CD4-positive, alpha-beta memory T cell (primary cell): ENCODE measurements at places on chromosomes 16 and 17. TPM values are rescaled to one million over a fixed set of nuclear protein-coding genes. Genes with fewer than 3 reads are reported as not detected.
A peak's percentile ranks its signal among the peaks of the same experiment; 100 is the strongest.

- H3K4me1 ChIP-seq: no peaks in the 10 kb centered on the region
- H3K36me3 ChIP-seq: no peaks in the 10 kb centered on the region
- no peak overlapping the region for H3K27ac ChIP-seq
- DNase-seq: no peak
- H3K27me3 ChIP-seq: peaks cover 4% of the 10 kb centered on the region
These were observed 12.3 kb upstream of the MEIOB start for GRCh38 chr16:1884155-1884760.

GRCh38 chr16:11990702-11991390 lies 14.3 kb downstream of the SNX29 start:
- H3K4me3 ChIP-seq: no peak overlapping the region
- H3K27me3 ChIP-seq: no peaks in the 10 kb centered on the region
- no peaks in the 10 kb centered on the region for H3K4me1 ChIP-seq
- no peak for DNase-seq

DNA sequence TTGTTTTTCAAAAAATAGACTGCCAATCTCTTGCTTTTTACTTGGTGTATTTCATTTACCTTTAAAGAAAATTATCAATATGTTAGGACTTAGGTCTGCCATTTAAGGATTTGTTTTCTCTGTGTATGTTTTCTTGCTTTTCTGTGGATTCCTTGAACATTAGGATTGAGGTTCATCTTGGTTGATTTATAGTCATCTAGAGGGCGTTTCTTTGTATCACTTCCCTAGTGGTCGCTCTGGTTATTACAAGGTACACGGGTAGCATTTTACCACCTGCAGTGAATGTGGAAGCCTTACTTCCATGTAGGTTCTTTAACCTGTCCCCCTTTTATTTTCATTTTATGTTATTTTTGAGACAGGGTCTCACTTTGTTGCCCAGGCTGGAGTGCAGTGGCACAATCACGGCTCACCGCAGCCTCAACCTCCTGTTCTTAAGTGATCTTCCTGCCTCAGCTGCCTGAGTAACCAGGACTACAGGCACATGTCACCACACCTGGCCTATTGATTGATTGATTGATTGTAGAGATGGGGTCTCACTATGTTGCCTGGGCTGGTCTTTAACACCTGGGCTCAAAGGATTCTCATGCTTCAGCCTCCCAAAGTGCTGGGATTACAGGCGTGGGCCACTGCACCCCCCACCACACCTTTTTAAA lies 35.2 kb upstream of the CBX4 start:
- H3K27me3 ChIP-seq: no peaks in the 10 kb centered on the region
- DNase-seq: peak; percentile 34
- no peaks in the 10 kb centered on the region for H3K36me3 ChIP-seq

GRCh38 chr17:43720311-43721060 lies 38.1 kb downstream of the SOST start:
- H3K27me3 ChIP-seq: no peaks in the 10 kb centered on the region
- H3K4me1 ChIP-seq: peaks cover 8% of the 10 kb centered on the region
- DNase-seq: peak; percentile 78
- no peaks in the 10 kb centered on the region for H3K36me3 ChIP-seq
- peak overlapping the region; percentile 68 for H3K4me3 ChIP-seq

- no peaks in the 10 kb centered on the region for H3K27me3 ChIP-seq
- H3K36me3 ChIP-seq: no peaks in the 10 kb centered on the region
These were observed 581.7 kb downstream of the KCNJ2 start for GRCh38 chr17:70750983-70751382.

DNA sequence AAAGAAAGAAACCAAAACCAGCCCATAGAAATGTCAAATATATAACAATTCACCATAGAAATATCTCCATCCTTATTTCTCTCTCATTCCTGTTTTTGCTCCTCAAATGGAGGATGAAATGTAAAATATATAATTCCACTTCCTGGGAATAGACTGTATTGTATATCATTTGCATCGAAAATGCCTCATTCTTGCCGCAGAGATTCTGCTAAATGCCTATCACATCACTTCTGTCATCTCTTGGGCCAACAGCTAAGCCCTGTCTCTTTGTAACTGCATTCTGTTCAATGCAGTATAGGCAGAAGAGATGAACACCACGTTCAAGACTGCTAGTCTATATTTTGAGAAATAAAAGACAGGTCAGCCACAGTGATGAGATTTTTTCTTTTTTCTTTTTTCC lies 956.3 kb upstream of the SOX9 start:
- no peaks in the 10 kb centered on the region for H3K4me1 ChIP-seq
- no peak overlapping the region for H3K27ac ChIP-seq
- no peaks in the 10 kb centered on the region for H3K36me3 ChIP-seq
- H3K4me3 ChIP-seq: no peak overlapping the region

- no peak for DNase-seq
- H3K27me3 ChIP-seq: no peaks in the 10 kb centered on the region
- H3K4me3 ChIP-seq: peak overlapping the region; percentile 77
- peaks cover 17% of the 10 kb centered on the region for H3K4me1 ChIP-seq
These were observed 712 bp downstream of the TMEM256 start for GRCh38 chr17:7403043-7403726.

- H3K36me3 ChIP-seq: no peaks in the 10 kb centered on the region
- H3K27ac ChIP-seq: no peak overlapping the region
- no peaks in the 10 kb centered on the region for H3K4me1 ChIP-seq
- H3K27me3 ChIP-seq: no peaks in the 10 kb centered on the region
These were observed 35.8 kb downstream of the TANC2 start for GRCh38 chr17:63001689-63002394.

The EXOC3L1 gene
- total RNA-seq: not detected

The CA7 gene
- total RNA-seq: not detected

The CNGB1 gene
- total RNA-seq: not detected

The SLC47A2 gene
- total RNA-seq: not detected

The HLF gene
- 3.9 TPM for total RNA-seq

The EVI2B gene
- total RNA-seq: 176 TPM

The BRICD5 gene
- 33.4 TPM for total RNA-seq

The KCTD11 gene
- total RNA-seq: 4.3 TPM

The SDR42E1 gene
- total RNA-seq: 9.8 TPM
